Stimulated activated CD8-positive, alpha-beta memory T cell treated with anti-CD3 and anti-CD28 coated beads, Interleukin-7, amount 100 ng/mL, for 1 hour (primary cell): ENCODE measurements at places on chromosomes 4 and X.

GRCh38 chr4:139628184-139629012 lies 37.2 kb upstream of the MGST2 start:
- no peak for DNase-seq

DNA sequence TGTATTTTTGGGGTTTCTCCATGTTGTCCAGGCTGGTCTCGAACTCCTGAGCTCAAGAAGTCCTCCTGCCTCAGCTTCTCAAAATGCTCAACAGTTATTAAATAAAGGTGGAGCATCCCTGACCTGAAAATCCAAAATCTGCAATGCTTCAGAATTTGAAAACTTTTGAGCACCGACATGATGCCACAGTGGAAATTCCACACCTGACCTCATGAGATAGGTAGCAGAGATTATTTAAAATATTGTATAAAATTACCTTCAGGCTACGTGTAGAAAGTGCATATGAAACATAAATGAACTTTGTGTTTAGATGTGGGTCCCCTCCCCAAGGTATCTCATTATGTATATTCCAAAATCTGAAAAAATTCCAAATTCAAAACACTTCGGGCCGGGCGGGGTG lies 42.7 kb upstream of the PDGFRA start:
- DNase-seq: no peak

DNA sequence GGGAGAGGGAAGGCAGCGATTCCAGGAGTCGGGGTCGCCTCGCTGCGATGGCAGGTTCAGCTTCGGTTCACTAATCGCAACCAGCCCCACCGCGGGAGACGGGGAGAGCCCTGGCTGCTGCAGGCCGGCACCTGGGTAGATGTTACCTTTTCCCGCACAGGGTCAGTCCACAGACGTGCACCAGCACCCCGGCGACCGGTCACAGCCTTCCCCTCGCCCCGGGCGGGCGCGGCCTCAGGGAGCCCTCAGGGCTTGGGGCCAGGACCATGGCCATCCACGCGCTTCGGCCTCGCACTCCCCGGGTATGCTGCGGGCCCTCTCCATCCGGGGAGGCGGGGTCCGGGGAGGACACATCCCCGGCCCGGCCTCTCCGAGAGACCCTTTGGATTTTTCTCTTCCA lies 26.1 kb upstream of the EXOC1L start:
- no peak for DNase-seq

- DNase-seq: no peak
These were observed 35.3 kb upstream of the ACSL1 start for GRCh38 chr4:184861047-184861446.

- no peak for DNase-seq
These were observed 47.4 kb upstream of the KDR start for GRCh38 chr4:55172694-55173287.

GRCh38 chrX:16167181-16167580 lies at the start of gene MAGEB17:
Gene MAGEB17 (plus strand): TSS chrX:16167481. CDS start chrX:16170383, 2,902 bp downstream.
- DNase-seq: no peak

DNA sequence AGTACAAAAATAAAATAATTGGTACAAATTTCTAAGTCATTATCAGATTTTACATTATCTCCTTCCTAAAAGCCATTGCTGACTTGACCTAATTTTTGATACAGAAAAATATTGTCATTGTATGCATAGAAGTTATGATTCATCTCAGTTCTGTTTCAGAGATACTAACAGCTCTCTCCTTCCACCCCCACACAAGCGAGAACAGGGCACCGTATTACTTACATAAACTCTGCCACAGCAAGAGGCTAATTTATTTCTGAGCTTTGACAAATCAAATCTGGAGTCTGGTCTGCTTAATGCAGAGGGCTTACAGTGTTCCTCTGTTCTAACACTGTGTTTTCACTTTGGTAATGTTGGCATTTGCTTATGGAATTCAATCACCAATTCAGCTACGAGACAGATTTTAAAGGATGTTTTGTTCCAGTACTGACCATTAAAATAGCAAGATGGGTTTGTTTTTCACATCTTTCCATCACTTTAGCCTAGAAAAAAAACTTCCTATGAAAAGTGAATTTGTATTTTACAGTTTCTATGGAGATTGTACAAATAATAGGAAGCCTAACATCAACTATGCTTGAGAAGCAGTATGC lies 181.8 kb downstream of the USP46 start:
- no peak for DNase-seq

- DNase-seq: no peak
These were observed 624.7 kb upstream of the ZFP42 start for GRCh38 chr4:187370918-187371317.

DNA sequence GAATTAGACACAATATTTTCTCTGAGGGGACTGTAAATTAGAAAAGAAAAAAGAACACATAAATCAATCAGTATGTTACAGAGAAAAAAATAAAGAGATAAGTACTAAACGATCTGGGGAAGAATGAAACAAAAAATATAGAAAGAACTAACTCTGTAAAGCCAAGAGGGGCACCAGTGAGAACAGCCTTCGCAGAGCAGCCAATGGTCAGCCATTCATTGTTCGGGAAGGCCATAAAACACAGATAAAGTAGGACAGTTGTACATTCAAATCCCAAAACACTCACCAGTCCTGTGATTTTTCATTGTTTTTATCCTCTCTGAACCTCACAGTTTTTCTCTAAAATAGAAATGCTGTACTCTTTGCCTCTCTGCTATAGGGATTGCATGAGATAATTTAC lies 127.9 kb downstream of the NEK1 start:
- DNase-seq: no peak

- no peak for DNase-seq
These were observed 1.8 kb downstream of the USP46 start for GRCh38 chr4:52657292-52657617.

DNA sequence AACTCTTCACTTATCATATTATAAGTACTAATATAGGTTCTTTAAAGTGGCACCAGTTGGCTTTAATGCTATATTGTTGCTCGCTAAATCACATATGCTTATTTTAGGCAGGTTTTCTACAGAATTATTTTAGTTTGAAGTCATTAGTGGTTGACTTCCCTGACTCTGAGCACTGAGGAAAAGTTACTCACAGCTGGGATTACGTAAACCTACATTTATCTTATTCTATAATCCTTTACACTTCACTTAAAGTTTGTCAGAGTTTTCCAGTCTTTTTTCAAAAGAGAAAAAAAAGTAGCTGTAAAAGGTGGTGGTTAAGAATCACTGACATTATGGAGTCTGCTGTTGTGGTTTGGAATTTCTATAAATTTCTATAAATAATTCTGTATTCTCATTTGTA lies 5.8 kb downstream of the UGT2B4 start:
- no peak for DNase-seq

DNA sequence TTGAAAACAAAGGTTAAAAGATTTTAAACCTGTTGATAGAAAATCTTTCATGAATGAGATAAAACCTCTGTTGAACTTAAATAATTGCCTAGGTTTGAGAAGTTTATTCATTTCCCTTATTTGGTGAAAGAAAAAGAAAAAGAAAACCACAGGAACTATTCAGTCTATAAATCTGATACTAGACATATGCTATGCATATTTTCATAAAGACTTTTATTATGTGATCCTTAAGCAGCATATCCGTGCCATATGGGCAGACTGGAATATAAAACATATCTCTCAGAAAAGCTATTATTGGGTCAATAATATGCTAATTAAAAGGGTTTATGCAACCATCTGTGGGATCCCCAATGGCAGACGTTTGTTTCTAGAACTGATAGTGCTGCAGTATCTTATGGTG lies 178.7 kb downstream of the RASL11B start:
- DNase-seq: no peak

DNA sequence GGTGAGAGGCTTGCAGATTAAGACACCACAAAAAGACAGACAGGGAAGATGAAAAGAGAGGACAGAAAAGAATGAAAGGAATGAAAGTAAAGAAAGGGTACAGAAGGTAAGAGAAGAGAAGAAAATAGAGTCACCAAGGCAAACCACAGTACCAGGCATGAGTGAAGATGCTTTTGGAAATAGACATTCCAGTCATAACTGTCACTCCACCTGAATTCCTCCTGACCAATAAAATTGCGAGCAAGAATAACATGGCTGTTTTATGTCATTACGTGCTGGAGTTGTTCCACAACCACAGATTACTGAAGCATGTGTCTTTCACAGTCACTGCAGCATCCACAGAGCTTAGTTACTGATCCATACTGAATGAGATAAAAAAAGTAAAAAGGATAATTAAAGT lies 864.9 kb upstream of the SLIT2 start:
- DNase-seq: no peak

GRCh38 chrX:133943507-133943906 lies 41.9 kb downstream of the GPC3 start:
- DNase-seq: no peak

DNA sequence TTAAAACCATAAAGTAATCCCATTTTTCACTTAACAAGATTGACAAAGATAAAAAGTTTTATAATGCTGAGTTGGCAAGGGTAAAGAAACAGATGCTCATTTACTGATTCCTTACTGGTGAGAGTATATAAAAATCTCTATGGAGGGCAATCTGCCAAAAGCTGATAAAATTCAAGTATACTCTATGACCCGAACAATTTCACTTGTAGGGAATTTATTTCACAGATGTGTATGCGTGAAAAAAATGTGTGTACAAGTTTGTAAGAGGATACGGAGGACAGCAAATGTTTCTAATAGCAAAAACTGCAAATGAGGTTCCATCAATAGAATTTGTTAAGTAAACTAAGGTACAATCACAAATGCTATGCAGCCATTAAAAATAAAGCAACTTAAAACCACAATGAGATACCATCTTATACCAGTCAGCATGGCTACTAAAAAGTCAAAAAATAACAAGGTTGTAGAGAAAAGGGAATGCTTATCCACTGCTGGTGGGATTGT lies 23.4 kb downstream of the DHX15 start:
- no peak for DNase-seq

DNA sequence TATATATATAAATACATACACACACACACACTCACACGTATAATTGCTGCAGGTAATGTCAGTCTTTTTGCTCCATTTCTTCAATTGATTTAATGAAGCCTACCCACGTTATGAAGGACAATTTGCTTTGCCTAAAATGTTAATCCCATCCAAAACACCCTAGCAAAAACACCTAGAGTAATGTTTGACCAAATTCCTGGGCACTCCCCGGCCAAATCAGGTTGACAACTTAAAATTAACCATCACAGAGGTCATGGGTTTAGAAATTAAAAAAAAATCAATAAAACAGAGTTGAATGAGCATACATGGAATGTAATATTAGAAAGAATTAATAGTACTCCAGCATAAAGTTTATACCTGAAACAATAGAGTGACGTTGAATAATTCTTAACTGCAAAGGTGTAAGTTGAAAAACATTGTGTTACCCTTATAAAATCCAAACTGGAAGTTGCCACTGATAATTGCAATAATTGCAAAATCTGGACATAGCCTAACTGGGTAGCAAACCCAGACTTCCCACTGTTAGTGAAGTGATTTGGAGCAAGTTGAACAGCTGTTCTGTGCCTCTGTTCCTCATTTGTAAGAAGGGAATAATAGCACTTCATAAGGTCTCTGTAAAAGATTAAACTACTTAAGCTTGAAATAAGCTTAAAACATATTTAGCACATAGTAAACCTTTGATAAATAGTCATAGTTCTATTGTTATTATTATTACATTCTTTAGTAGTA lies 2120.5 kb downstream of the PCDH7 start:
- no peak for DNase-seq

GRCh38 chrX:3548765-3549391 lies 164.6 kb downstream of the PRKX start:
- DNase-seq: no peak

DNA sequence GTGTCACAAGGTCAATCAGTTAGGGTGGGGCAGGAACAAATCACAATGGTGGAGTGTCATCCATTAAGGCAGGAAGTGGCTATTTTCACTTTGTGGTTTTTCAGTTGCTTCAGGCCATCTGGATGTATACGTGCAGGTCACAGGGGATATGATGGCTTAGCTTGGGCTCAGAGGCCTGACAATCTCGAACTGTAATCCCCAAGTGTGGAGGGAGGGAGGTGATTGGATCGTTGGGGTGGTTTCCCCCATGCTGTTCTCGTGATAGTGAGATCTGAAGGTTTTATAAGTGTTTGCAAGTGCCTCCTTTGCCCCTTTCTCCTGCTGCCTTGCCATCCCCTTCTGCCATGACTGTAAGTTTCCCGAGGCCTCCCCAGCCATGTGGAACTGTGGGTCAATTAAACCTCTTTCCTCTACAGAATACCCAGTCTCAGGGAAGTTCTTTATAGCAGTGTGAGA lies 36.7 kb upstream of the STS start:
- DNase-seq: no peak

- no peak for DNase-seq
These were observed 73.6 kb downstream of the ZNF330 start for GRCh38 chr4:141294306-141294705.

DNA sequence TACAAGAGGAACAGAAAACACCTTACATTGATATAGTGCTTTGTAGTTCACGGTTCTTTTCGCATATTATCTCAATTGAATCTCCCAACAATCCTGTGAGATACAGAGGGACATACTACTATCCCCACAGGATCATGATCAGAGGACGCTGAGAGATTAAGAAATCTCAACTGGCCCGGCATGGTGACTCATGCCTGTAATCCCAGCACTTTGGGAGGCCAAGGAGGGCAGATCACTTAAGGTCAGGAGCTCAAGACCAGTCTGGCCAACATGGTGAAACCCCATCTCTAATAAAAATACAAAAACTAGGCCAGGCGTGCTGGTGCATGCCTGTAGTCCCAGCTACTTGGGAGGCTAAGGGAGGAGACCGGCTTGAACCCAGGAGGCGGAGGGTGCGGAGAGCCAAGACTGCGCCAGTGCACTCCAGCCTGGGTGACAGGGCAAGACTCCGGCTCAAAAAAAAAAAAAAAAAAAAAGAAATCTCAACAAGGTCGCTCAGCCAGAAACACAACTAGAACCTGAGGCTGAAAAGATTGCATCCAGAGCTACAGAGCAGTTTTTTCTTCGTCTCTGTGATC lies 7.4 kb downstream of the APOO start:
- no peak for DNase-seq

GRCh38 chrX:137988470-137988869 lies 422.5 kb downstream of the ZIC3 start:
- no peak for DNase-seq

- DNase-seq: no peak
These were observed 30.5 kb upstream of the TEX13C start for GRCh38 chrX:125289209-125289608.

DNA sequence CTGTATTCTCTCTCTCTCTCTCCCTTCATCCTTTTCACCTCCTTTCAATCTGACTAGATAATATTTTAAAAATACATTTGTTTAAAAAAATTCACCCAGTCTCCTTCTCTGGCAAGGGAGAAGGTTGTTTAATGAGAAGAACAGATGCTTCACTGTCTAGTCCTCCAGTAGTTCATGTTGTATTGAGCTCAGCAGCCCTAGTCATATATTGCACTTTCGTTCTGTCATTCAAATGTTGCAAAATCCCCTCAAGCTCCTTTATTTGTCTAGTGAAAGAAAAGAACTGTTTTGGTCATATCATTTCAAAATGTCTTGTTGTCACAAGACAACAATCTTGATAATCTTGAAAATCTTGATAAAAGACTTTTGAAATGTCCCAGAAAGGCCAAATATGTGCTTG lies 248.0 kb downstream of the GALNTL6 start:
- no peak for DNase-seq

GRCh38 chr4:71732706-71733105 lies 51.2 kb downstream of the GC start:
- no peak for DNase-seq
